IMR-90 (cell line): ENCODE measurements at places on chromosomes 6 and 20.

DNA sequence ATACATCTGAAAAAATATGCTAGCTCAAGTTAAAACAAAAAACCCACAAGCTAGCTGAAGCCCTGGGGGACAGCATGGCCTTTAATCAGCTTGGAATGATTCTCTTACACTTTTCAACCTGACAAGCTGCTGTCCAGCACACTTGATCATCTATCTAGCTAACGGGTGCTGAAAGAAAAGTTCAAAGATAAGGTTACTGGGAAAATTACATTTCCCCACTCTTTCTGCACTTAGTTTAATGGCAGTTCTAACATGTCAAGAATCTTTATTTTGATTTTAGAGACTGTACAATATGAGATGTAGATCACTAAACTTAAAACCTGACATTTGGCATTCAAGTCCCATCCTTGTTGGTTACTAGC is 53.4 kb downstream of the STK4 start:
- peak; percentile 10 for DNase-seq

DNA sequence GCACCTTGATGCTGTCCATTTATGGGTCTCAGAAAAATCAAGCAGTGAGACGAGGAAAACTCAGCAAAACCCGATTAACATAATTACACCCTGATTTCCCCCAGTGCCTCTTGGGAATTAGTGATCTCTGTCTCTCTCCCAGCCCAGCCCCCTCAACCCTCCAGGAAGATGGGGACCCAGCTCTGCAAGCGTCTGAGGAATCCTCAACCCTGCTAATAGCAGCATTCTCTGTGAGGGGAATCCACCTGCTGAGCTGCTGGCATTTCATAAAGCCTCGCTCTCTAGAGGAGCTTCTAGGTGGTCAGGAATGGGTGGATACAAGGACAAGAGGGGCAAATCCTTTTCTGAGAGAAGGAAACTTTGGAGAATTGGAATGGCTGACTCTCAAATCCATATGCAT is 13.9 kb downstream of the NR2E1 start:
- no peak for DNase-seq

DNA sequence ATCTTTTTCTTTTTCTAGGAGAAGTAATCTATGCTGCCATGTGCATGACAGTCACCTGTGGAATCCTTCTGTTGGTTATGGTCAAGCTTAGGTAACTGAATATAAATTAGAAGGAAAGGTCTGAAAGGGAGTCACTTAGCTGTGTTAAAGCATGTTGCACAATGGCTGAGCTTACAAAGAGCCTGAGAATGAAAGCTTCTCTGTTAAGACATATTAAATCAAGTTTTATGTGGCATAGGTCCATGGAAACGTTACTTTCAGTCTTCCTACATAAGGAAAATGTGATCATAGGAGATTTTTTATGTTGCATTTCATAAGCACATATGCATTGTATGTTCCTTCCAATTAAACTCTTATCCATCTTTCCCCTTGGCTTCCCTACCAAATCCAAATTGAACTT is 72.1 kb downstream of the GFRAL start:
- peak; percentile 56 for DNase-seq

GRCh38 chr20:29306390-29307072 is 1950.9 kb upstream of the DEFB115 start:
- no peak for DNase-seq

- peak; percentile 17 for DNase-seq
Measured at GRCh38 chr20:1382670-1383069, 10.2 kb downstream of the FKBP1A start.

- DNase-seq, result no peak
Measured at GRCh38 chr20:35561671-35562070, 19.8 kb downstream of the ERGIC3 start.

DNA sequence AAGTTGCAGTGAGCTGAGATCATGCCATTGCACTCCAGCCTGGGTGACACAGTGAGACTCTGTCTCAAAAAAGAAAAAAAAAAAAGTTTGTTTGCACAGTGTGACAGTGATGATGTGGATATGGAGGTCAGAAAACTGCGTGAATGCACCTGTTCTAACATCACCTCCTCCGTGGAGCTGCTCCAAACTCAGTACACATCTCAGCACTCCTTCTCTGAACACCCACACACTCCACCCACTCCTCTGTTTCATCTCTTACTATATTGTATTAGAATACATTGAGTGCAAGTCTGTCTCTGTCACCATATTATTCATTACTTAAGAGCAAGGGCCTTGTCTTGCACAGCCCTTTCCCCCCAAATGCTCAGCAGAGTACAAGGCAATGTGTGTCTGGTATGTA is 51.5 kb upstream of the ENPP4 start:
- no peak for DNase-seq

DNA sequence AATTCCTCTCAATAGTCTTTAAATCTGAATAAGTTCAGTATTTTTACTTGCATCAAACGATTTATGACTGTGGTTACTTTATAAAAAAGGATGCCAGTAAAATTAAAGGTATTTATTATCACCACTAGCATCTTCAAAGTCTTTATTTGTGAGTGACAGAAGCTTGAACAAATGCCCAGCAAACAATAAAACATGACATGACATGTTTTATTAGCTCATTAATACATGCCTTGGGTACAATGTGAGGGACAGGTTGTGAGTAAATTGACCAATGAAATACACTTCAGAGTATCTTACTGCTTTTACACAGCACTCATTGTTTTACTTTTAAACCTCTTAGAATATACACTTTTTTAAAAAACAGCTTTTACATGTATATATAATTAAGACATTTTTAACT is 113.4 kb upstream of the BEND3 start:
- no peak for DNase-seq

- peak; percentile 4 for DNase-seq
Measured at GRCh38 chr6:45256697-45257695, 71.1 kb upstream of the RUNX2 start.

DNA sequence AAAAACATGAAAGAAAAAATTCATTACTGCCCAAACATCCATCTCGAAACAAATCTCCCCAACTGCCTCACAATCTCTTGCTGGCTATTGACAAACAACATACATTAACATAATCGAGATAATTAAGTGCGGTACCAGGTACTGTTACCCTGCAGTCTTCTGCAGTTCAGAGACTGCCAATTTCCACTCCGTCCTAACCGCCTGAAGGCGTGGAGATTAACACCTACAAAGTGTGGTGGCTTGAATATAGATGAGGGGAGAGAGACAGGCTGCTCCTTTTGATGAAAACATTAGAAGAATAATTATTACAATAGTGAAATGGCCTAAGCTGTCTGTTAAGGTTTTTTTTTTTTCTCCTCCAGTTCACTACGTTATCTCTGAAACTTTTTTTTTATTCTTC is 258.9 kb upstream of the SOX4 start:
- no peak for DNase-seq

DNA sequence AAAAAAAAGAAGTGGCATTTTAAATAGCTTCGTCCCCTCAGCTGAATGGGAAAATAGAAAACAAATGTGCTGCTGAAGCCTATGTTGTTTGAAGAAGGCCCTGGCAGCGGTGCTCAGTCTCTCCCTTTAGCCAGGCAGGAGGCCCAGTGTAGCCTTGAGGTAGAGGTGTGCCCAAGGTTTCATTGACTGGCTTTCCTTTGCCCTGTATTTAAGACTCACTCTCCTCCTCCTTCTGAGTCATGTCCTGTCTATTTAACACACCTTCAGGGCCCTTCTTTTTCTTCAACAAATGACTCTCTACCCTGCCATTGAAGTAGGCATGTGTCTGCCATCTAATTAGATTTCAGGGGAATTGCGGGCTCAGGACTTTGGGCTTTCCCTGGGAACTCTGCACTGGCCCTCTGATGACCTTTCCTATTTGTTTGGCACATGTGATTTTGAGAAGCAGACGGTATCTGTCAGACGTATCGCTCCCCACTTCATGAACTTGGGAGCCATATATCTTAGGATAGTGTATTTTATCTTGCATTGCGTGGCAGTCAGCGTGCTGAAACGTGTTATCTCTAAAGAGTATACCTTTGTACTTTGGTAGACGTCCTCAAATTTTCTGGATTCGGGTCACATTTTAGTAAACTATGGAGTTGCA is 4.3 kb downstream of the TJAP1 start:
- DNase-seq, result no peak

GRCh38 chr6:5061152-5061551 is 24.0 kb upstream of the PPP1R3G start:
- DNase-seq, result no peak

GRCh38 chr20:49890471-49891361 is 24.6 kb downstream of the SPATA2 start:
- DNase-seq, result no peak

GRCh38 chr20:415820-416322 is 7.8 kb downstream of the RBCK1 start:
- no peak for DNase-seq

DNA sequence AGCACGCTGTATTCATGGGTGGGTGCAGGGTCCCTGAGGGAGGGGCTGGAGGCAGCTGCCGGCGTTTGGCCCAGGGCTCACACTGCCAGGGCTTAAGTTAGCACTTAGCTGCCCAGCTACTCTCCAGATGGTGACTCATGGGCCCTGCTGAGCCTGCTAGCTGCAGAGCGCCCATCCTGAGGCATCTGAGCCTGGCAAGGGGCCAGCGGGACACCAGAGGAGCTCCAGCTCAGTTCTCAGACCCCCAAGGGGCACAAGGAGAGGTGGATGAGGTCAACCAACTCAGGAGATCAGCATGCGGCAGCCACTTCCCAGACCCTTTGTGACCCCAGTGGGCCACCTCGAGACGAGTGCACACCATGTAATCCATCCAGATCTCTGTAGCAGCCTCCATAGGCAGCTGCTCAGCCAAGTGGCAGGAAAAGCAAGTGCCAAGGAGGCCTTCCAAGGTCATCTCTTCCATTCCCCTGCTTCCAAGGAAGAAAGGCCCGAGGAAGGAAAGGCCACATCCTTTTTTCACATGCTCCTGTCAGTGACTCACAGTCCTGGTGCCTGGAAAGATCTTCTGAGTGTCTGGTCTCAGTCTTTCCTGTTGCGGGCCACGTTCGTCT is 35.3 kb downstream of the FOXP4 start:
- DNase-seq, result peak; percentile 89

DNA sequence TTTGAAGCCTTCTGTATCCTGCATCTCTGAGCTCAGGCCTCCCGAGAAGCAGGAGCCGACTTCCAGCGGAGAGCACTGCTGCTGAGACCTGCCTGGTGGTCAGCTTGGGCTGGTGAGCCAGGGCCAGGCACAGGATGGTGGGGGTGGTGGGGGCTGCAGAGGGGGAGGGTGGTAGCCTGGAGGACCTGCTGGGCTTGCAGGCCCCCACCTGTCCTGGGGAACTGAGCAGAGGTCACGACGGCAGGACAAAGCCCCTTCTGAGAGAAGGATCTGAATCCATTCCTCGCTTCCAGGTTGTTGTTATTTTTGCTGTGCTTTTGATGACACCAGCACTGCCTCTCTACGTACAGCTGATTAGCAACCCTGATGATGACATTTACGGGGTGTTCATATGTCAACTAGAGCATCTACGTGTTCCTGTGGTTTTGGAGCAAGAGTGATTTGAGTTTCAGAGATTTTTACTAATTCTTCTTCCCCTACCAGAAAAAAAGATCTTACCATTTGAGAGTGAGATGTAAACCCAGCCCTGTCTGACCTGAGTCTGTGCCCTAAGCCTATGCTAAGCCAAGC is 35.7 kb upstream of the CD93 start:
- no peak for DNase-seq

DNA sequence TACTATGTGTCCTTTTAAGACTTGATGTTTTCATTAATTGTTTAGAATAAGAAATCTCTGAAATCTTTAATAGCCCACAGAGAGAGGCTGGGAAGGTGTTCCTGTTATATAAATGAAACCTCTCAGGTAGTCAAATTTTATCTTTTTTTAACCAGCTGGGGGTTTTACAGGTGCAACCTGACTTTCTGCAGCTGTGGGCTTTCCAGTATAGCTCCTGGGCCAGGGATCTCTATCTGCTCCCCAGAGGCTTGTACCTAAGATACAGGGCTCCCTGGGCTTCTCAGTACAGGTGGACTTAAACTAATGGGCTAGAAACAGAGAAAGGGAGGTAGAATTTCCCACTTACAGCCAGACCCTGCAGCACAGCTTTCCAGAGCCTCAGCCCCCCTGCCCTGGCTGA is 49.4 kb downstream of the HLA-C start:
- no peak for DNase-seq

DNA sequence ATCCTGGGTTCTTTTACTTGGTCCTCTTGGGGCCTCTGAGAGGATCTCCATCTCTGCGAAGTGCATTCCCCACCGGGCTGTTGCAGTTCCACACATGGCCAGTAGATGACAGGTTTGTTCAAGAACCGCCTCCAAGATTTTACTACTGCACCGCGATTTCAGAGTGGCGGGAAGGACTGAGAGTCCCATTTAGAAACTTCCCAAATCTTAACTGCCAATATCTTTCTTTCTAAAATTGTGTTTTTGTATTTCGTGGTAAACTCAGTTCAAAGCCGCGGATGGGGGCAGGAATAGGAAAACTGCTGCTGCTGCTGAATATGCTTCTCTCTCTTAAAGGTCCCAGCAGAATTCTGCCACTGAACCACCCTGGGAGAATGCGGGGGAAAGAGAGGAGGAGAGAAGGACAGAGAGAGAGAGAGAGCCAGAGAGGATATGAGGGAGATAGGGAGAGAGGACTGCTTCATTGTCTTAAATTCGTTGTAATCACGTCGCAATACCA is 8.6 kb upstream of the BTNL2 start:
- DNase-seq, result peak; percentile 58

DNA sequence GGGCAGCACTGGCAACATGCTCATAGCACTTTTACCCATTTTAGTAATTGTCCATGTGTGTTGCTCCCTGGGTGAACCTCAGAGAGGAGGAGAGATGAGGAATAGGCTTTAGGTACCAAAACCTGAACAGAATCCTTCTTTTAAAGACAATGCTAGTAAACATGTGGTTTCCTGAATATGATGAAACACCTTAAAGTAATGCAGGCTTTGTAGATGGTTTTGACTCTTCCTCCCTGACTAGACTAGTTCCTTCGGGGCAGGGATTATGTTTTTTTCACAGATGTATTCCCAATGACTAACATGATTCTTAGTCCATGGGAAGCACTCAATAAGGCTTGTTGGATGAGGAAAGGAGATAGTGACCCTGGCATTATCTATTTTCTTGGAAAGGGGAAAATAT is 367.6 kb upstream of the JAG1 start:
- peak; percentile 53 for DNase-seq

DNA sequence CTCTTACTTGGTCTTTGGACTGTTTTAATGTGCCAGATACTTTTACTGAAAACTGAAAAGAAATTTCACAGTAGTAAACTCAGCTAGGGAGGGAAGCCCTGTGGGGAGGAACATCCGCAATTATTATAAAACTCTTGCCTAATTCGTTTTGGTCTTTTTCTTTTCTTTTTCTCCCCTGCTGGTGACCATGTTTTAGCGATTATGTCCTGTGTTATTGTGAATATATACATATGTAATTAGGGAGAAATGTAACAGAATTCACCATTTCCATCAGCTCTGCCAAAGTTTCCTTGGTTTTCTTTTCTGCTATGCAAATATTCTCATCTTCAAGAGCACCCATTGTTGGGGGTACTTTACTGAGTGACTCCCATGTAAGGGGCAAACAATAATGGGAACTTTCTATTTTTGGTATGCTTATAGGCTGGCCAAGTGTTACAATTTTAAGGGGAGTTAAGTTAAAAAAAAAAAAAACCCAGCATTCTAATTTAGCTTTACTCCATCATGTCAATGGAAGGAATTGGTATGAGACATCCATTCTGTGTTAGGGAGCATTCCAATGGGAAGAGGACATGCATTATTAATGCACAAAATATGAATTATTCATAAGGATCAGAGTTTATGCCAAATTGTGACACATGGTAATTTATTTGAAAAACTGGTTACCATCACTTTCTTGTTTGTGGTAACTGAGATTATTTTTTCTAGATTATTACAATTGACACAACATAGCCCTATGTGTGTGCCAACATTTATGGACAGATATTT is 2.0 kb downstream of the DOK5 start:
- peak; percentile 18 for DNase-seq
